ENCODE measurements at places on chromosomes 1 and 21.

GRCh38 chr1:177902266-177902665 lies 67.6 kb downstream of the SEC16B start:
- no peak for DNase-seq

DNA sequence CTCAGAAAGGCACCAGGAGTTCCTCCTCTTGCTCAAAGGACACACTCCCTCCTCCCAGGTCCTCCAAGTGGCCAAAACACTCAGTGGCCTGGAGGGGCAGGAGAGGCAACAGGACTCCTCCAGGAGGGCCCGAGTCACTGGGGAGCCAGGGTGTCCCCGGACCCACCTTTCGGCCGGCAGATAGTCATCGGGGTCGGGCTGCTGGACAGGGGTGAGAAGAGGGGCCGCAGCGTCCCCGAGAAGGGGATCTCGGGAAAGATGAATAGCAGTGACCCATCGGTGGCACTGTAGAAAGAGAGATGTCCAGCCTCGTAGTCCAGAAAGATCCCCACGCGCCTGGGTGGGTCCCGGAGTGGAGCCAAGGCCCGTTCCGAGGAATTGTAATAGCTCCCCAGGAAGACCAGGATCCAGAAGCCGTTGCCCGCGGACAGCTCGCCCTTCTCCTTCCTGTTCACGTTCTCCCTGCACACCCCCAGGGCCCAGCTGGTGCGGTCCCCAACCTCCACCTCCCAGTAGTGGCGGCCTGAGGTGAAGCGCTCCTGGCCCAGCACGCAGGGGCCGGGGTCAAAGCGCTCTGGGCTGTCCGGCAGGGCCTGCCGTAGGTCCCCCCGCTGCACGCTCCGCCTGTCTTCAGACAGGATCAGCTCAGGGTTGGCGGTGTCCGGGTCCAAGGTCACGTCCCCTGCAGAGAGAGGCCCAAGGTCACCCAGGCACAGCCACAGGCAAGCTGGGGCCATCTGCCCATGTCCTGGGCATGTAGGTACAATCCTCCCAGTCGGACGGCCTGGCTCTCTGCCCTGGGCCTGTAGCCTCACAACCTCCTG lies 11.9 kb downstream of the TRIM11 start:
- no peak for DNase-seq

GRCh38 chr1:60273185-60273584 lies 199.6 kb upstream of the C1orf87 start:
- DNase-seq = no peak

GRCh38 chr1:1079408-1080121 lies 5.5 kb upstream of the RNF223 start:
- no peak for DNase-seq

DNA sequence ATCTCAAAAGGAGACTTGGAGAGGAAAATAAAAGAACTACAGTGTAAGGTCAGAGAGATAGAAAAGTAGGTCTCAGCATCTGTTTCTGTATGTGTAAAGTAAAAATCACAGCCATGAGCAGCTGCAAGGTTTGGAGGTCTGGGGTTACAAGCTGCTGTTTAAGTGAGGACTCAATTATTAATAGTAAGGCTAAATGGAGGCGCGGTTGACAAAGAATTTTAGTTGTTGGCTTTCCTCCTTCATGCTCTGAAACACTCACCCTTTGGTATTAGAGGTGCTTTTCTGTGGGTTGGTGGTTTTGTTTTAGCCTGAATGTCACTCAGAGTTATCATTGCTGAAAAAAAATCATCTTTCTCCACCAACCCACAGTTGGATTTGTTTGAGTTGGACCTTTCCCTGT lies 59.8 kb upstream of the HAO2 start:
- no peak for DNase-seq

DNA sequence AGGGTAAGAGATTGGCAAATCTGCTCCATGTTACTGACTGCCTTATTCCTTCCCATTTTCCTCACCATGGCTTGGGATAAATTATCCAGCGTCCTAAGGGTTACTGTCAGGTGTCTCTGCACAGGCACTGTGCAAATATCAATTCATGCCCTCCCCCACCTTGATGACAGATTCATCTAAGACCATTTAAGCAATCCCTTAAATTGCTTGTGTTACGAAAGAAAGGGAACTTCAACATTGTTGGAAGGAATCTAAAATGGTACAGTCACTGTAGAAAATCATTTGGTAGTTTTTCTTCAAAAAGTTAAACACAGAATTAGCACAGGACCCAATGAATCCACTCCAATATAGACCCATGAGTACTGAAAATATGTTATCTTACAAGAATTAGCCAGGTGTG lies 17.6 kb upstream of the MTARC2 start:
- DNase-seq = no peak

- DNase-seq = no peak
Observed at GRCh38 chr1:54842206-54842915, 41.2 kb upstream of the TTC22 start.

- no peak for DNase-seq
Observed at GRCh38 chr1:29828526-29829447, 592.5 kb downstream of the PTPRU start.

DNA sequence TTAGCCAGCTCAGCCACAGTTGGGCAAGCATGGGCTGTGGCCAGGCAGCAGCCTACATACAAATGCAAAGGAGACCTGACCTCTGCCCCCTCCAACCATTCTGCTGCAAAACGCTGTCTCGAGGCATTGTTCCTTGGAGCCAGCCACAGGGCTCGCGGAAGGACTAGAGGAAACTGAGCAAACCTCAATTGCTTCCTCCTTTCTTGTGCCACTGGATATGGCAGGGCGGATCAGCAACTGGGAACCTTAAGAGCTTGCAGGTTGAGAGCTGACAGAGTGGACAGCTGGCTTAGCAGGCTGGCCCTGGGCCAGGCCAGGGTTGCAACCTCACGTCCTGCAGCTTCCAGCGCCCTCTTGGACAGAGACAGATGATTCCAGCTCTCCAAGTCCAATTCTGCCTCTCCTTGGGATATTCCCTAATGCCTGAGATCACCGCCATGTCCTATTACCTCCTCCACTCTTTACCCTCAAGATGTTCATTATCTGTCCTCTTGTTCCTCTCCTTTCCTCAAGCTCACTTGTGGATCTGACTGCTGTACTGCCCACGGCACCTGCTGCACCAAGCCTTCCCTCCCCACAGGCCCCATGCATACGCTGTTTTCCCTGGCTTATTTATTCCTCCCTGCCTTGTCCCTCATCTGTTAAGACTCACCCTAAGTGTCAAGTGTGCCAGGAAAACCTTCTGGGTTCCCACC lies 67.5 kb downstream of the SDC3 start:
- DNase-seq = no peak

DNA sequence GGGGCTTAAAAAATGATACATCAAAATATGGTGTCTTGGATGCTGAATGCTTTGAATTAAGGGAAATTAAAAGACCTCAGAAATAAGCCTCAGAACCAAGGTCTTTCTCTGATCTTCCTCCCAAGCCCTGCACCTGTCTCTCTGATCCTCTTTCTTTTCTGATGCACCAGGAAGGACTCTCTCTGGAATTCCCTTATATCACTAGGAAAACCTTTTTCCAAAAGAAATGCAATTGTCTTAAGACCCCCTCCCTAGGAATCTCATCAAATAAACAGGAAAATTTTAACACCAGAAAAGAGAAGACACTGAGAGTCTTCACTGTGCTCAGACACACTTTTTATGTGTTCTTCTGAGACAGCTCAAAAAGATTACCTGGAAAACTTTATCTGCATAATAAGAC lies 159.5 kb upstream of the PTBP2 start:
- DNase-seq = no peak

DNA sequence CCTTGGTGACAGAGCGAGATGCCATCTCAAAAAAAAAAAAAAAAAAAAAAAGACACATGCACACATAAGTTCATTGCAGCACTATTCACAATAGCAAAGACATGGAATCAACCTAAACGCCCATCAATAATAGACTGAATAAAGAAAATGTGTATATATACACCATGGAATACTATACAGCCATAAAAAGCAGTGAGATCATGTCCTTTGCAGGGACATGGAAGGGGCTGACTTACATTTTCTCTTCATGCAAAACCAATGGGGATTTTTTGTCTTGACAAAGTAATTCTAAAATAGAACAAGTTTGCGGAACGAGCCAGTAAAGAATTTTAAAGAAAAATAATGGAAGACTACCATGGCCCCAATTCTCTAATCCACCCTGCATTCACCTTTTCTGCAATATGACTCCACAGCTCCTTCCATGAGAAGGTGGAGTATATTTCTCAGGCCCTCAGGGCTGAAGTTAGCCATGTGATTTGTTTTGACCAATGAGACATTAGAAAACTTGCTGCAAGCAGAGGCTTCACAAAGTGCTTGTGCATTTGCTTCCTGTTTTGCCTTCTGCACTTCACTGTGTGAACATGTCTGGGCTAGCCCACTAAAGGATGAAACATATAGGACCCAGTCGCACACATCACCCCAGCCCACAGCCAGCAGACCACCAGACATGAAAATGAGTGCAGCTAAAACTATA lies 78.8 kb upstream of the NR5A2 start:
- DNase-seq = no peak

GRCh38 chr1:213513006-213513405 lies 462.0 kb downstream of the RPS6KC1 start:
- DNase-seq = no peak

- DNase-seq = peak; percentile 27
Observed at GRCh38 chr1:23591460-23592208, 32.3 kb upstream of the ID3 start.

DNA sequence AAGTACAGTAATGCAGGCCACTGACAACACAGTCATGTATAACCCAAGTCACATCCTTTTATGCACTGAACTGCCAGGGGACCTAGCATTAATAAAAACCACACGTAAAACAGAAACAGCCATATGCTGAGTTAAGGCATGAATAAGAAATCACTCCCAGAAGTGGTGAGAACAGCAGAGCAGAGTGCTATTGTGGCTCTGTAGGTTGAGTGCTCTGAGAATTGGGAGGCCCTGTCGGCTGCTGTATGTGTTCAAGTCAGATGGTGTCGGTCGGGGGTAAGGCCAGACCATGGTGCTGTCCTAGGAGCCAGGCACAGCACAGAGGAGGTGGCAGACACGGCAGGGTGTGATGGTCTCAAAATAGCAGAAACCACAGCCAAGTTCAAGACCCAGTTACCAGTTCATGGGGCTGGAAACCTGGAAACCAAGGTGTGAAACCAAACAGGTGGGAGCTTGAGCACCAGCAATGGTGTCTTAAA lies 126.6 kb upstream of the COA6 start:
- no peak for DNase-seq

GRCh38 chr1:230381049-230381467 lies 45.1 kb downstream of the PGBD5 start:
- DNase-seq = no peak

DNA sequence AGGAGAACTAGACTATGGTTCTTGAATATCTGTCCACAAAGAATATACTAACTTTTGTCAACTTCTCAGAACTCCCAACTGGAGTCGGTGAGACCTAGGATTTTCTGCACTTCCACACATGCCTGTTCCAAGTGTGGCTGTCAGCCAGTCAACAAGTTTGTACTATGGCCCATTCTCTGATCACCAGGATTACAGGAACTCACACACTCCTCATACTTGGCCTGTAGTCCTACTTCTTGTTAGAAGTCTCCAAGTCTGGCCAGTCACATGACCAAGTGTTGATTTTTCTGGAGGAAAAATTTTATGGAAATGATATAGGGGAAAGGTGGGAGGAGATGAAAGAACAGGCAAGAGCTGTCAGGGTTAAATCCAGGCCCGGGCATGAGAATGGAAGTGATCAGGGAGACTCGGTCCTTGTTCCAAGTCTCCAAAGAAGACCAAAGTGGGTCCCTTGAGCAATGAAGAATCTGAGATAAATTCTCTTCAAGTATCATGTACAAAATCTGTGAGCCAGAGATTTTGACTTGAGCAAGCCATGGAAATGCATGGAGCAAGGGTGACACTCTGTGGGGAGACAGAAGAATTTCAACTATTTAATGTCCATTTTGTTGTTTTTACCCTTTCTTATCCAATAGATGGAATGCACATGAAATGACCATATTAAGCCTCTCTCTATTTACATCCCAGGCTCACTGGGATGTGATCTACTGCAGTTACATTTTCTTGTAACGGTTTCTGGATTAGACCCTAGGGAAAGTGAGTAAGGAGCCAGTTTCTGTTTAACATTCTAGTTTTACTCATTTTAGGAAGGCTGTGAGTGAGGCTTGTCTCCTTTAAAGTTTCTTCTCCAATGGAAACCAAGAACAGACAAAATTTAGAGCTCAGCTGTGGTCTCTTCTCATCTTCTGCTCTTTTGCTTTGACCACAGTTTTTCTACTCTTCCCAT lies 320.9 kb downstream of the ASTN1 start:
- no peak for DNase-seq

DNA sequence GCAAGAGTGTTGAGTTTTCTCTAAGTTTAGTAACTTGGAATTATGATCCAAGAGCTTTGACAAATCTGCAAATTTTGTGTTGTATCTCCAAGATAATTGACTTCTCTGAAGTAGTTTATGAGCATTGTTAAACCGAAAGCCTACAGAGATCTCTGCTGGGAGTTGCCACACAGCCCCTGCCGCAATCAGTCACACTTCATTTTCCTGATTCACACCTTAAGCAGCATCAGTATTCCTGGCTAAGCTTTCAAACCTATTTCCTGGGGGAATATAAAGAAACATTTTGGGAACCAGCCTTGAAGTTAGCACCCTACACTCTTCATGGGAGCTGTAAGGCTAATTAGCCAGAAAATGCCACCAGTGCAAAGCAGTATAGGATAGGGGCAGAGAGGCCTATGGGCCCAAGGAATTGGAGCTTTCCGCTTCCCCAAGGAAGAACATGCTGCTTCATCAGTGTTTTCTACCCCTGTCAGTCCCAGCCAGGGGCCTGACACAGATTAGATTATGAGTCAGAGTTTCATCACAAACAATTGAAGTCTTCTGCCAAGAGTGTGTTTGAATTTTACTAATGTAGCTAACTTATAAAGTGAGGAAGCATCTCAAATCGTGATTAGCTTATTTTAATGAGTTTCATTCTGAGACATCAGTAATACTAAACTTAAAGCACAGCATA lies 23.2 kb upstream of the CACYBP start:
- DNase-seq = no peak

DNA sequence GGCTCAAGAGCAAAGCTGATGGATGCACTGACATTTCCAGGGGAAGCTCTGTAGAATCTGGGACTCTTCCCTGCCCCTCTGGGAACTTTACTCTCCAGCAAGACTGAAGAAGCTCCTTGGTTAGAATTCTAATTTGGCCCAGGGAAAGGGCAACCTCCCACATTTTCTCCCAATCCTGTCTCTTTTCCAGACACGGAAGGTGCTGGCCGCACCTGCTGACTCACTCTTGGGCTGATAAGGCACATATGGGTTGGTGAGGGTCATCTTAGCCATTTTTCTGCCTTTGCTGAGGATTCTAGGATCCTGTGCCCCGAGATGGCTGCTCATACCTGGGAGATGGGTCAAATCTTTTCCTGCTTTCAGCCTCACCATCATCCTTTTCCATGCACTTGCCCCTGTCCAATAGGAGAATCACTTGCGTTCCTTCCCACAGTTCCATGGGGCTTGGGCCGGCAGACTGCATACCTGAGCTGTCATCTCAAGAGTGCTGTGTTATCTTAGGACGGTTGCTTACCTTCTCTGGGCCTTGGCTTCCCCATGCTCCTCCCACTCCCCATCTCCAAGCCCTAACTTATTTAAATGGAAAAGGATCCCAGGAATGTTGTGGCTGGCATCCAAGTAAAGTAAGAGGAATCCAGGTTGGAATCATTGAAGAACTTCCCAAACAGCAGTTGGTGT lies 1.3 kb downstream of the TINAGL1 start:
- DNase-seq = no peak

GRCh38 chr1:47223921-47224675 lies 7.9 kb downstream of the TAL1 start:
- no peak for DNase-seq

Data from activated CD8-positive, alpha-beta memory T cell treated with anti-CD3 and anti-CD28 coated beads for 4 hours (primary cell).